ENCODE measurements at places on chromosomes 13 and 19.

GRCh38 chr19:34243876-34244578 lies 10.3 kb upstream of the GARRE1 start:
- no peak for DNase-seq

DNA sequence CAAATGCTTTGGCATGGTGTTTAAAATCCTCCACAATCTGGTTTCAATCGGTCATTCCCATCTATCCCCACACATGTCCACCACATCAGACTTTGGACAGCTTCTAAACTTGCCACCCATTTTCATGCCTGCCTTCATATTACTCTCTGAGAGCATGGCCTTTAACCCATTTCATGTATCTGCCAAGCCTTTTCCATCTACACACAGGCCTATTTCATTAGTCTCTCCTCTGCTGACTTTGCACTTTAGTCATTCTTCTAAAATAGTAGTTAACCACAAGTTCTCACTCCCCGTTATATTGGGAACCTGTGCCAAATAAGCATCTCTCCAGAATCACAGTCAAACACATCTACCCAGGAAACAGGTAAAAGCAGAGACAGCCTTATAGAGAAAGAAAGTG lies 142.2 kb downstream of the MZT1 start:
- no peak for DNase-seq

GRCh38 chr13:48531416-48532255 lies 1.2 kb downstream of the RCBTB2 start:
- no peak for DNase-seq

GRCh38 chr19:55400281-55401087 lies 7.1 kb downstream of the UBE2S start:
- DNase-seq, result no peak

GRCh38 chr19:55346725-55347441 lies 7.2 kb downstream of the KMT5C start:
- DNase-seq, result no peak
